ENCODE measurements at places on chromosomes 1 and 21.

DNA sequence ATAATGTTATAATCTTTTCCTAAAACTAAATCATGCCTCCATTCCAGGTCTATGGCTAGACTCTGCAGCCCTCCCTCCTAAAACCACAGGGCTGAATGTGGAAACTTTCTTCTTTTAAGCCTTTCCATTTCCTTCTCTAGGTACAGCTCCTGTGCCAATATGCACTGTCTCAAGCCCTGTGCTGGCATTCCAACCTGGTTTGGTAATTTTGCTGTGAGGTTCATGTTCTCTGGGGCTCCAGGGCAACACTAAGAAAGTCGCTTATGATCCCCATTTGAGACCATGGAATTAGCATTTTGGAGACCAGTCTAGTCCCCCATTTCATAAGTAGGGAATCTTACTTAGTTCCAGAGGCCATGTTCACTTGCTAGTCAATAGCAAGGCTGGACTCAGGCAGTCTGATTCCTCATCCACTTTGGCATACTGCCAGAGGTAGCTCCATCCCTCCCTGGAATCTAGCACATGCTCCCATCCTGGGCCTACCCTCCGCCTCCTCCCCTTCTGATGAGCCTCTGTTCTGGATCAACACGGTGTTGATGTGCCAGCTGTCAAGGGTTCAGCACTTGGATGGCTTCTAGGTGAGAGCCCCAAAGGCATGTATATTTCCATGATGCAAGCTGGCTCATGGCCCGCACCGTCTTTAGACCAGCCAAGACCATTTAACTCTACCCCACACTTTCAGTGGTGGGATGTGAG, 36.5 kb downstream of the ZMYND12 start:
- no peak for DNase-seq

- DNase-seq = no peak
These were observed 2.9 kb upstream of the C1orf105 start for GRCh38 chr1:172417557-172417956.

- no peak for DNase-seq
These were observed 17.2 kb upstream of the NCF2 start for GRCh38 chr1:183607322-183607980.

GRCh38 chr1:208528578-208529240, 284.5 kb upstream of the PLXNA2 start:
- DNase-seq = no peak

GRCh38 chr1:40301541-40302299, 15.4 kb downstream of the COL9A2 start:
- DNase-seq = no peak

DNA sequence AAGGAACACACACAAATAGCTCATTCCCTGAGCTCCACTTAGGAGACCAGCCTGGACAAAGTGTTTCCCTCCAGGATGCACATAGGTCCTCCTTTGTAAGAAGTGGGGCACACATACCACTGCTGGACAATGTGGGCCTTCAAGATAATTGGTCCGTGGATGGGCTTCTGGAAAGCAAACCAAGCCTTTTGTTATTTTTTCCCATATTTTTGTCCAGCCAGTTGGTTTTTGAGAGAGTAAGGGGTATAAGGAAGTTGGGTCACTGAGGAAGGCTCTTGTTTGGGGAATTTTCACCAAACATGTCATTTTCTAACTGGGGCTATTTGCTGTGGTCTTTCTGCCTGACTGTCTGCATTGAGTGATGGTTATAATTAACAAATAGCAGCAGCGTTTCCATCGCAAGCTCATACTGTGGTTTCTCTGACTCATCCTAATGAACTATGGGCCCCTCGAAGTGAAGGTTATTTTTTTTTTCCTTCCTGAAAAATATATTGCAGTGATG, 306.3 kb upstream of the DUSP10 start:
- DNase-seq = no peak

- DNase-seq = no peak
These were observed 4.8 kb downstream of the S100A16 start for GRCh38 chr1:153608089-153608682.

DNA sequence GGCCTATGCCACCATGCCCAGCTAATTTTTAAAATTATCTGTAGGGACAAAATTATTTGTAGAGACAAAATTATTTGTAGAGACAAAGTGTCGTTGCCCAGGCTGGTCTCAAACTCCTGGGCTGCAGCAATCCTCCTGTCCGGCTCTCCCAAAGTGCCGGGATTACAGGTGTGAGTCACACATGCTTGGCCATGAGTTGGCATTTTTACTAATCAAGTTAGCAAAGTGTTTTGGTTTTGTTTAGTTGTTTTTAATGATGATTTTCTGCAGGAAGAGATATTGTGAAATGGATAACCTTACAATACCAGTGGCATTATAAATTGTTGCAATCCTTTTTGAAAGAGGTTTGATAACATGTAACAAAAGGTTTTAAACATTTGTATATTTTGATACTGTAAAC, 65.3 kb upstream of the MAGI3 start:
- DNase-seq = no peak

DNA sequence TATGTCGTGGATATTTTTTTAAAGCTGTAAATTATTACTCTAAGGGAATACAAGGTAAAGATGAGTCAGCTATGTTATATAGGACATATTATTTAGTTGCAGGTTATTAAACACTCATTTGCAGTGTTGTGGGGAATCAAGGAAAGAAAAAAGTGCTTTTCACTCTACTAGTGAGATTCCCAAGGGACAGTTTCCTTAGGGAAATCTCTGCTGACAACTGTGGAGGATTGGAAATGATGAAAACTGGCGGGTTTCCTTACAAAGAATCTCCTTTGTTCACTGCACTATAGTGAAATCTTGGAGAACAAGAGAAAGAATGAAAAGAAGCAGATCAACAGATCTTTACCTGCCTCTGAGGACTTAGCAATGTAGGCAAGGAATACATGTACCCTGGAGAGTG, 24.5 kb upstream of the TRIM45 start:
- DNase-seq = no peak

- DNase-seq = no peak
These were observed 40.4 kb downstream of the LIN9 start for GRCh38 chr1:226268421-226269124.

GRCh38 chr1:147169840-147170674, 2.2 kb downstream of the PRKAB2 start:
- no peak for DNase-seq

GRCh38 chr21:31500071-31500470, 156.0 kb upstream of the TIAM1 start:
- no peak for DNase-seq

DNA sequence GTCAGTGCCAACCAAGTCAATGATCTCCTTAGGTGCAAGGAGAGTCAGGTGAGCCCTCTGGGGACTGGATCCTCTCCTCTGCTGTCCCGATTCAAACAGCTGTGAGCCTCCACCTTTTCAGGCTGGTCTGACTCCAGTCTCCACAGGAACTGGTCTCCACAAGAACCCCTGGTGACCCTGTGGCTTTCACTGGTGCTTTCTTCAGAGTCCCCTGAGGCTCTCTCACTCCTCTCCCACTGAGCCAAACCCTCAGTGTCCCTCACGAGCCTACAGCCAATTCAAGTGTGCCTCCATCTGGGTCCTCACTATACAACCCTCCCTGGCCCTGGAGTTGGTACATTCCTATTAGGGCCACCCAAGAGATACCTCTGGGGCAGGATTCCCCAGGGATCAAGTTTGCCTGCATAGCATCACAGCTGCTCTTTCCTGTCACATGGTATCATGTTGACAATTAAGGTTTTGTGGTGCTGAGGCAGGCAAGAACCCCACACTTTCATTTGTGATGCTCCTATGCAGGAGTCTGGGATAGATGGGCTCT, 5.2 kb upstream of the NGF start:
- no peak for DNase-seq

DNA sequence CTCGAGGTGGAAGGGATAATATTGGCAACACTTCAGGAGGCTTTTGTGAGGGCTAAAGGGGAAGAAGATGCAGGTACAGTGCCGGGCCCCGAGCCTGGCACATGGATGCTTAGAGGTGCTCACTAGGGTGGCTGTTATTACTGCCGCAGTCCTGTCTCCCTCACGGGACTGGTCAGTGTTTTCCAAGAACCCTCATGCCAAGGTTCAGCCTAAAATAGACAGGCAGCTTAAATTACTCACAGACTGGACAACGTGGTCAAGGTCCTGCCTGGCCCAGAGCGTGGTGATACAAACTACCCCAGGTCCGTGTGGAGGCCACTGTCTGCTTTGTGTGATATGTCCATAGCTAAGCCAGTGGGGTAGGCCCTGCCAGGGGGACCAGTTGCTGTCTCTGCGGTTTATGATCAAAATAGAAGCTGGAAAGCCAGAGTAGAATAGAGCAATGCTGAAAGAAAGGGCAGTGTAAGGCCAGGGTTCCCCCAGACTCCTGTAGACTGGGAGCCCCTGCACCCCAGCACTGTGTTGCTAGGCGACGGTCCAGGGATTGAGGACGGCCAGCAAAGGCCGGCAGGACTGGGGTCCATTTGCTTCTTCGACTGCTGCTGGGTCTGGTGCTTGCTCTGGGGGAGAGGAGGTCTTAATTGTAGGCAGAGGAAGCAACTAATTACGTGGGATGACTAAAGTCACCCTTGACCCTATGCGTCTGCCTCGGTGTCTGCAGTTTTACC, 36.1 kb downstream of the ELAPOR1 start:
- DNase-seq = no peak

- no peak for DNase-seq
These were observed 52.9 kb downstream of the KCNAB2 start for GRCh38 chr1:6098303-6099215.

GRCh38 chr1:59329412-59330053, 32.6 kb downstream of the FGGY start:
- no peak for DNase-seq

- DNase-seq = no peak
These were observed 187.4 kb upstream of the KCNK2 start for GRCh38 chr1:214895011-214895600.

DNA sequence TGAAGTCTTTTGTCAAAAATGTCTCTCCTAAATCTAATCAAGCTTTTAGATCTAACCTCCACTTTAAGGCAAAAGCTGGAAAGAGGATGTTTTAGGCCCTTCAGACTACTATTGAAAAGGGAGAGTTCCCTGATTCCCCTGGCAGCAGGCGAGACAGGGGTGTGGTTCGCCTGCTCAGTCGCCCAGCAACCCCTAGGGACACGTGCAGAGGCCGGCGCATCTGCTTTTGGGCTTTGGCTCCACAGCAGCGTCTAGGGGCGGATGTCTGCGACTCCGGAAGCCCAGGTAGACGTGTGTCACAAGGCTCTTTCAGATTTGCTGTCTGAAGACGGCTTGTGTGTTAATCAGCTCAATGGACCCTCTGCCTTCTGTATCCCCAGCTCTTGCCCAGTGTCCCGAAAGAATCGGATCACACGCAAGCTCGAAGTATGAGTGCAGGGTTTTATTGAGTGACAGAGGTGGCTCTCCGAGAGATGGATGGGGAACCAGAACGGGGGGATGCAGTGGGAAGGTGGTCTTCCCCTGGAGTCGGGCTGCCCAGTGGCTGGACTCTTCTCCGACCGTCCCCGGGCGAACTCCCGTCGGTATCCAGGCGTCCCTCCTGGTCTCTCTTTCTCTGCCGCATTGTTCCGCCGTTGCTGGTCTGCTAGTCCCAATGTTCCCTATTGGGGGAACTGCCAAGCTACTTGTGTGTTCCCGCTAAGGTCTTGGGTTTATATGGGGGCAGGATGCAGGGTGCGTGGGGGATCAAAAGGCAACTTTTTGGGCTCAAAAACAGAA, 45.5 kb downstream of the OLFML2B start:
- DNase-seq = no peak

GRCh38 chr1:116720364-116721038, 33.7 kb upstream of the CD2 start:
- DNase-seq = no peak

DNA sequence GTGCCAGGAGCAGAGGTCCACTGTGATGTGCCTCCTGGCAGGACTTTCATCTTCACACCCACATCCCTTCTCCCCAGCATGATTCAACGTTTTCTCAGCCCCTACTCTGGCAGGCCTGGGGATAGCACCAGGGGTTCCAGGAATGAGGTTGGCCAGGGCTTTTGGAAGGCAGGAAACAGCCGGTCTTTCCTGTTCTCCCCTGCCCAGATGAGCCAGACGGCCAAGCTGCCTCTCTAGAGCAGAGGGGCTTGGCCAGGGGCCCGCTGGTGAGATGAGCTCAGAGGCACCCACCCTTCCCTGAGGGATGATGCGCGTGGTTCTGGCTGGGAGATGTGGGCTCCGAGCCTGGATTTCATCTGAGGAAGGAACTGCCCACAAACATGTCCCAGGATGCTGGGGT, 4.3 kb upstream of the MFAP2 start:
- no peak for DNase-seq

GRCh38 chr21:45147473-45148315, 73.3 kb downstream of the ADARB1 start:
- DNase-seq = no peak

GRCh38 chr1:214234635-214235025, 46.3 kb upstream of the SMYD2 start:
- DNase-seq = no peak

- DNase-seq = no peak
These were observed 276.9 kb downstream of the TM2D1 start for GRCh38 chr1:61447968-61448430.

GRCh38 chr1:81407000-81407821, 393.5 kb upstream of the ADGRL2 start:
- DNase-seq = no peak

GRCh38 chr1:175564119-175564518, 179.3 kb downstream of the TNR start:
- no peak for DNase-seq

DNA sequence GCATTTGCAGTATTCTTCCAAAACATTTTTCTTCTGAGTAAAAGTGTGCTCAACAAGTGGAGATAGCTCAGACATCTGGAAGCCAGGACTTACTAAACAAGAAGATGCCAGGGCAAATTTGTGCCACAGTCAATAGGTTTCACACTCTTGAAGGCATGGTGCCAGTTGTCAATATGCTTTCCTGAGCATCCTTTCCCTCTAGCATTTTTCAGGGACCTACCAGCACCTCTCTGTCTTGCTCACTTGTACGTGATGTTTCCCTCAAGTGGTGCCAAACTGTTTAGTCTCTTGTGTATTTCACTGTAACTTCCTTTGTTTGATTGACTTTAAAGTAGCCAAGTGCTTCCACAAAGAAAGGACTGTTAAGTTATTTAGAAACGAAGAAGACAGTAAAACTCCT, 194.0 kb upstream of the SGIP1 start:
- DNase-seq = no peak

- no peak for DNase-seq
These were observed 396.0 kb upstream of the USP24 start for GRCh38 chr1:55611123-55611522.

GRCh38 chr1:2583871-2584351, 2.7 kb upstream of the PRXL2B start:
- no peak for DNase-seq

- no peak for DNase-seq
These were observed 52.1 kb downstream of the ADCY10 start for GRCh38 chr1:167861664-167862381.

GRCh38 chr1:36231191-36231590, 6.9 kb downstream of the THRAP3 start:
- no peak for DNase-seq
